ENCODE measurements at places on chromosomes 11 and 22. TPM values are rescaled to one million over a fixed set of nuclear protein-coding genes. Genes with fewer than 3 reads are reported as not detected.

GRCh38 chr11:118533769-118534729 lies 3.1 kb downstream of the TMEM25 start:
- no peak for DNase-seq

DNA sequence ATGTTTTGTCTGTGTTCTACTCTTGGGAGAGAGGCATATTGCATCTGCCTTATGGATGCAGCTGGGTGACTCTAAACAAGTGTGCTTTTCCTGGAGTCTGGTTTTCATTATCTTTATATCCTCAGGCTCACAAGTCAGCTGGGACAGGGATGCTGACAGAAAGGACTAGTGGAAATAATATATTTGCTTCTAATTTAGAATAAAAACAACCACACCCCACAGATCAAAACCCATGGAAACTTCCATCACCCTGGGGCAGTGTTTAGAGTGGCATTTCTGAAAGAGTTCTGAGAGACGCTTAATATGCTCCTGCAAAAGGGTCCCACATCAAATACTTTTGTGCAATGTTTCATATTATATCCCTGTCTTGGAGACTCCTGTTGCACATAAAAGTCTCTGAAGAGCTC lies 20.8 kb downstream of the KCNE3 start:
- DNase-seq = no peak

GRCh38 chr22:43203471-43203981 lies 16.6 kb upstream of the TTLL12 start:
- DNase-seq = no peak

DNA sequence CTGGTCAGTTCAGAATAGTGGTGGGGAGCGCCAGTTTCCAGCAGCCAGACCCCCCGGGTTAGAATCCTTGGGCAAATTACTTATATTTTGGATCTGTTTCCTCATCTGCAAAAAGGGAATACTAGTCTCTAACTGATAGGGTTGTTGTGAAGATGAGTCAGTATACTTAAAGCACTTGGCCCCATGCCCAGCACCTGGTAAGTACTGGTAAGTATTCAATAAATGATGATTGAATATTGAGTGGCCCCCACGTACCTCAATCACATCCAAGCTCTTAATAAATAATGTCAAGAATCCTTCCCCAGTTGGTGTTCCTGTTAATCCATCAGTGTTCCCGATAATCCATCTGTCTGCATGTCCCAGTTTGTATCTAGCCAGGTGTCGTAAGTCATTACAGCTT lies 12.1 kb downstream of the ACP2 start:
- DNase-seq = no peak

DNA sequence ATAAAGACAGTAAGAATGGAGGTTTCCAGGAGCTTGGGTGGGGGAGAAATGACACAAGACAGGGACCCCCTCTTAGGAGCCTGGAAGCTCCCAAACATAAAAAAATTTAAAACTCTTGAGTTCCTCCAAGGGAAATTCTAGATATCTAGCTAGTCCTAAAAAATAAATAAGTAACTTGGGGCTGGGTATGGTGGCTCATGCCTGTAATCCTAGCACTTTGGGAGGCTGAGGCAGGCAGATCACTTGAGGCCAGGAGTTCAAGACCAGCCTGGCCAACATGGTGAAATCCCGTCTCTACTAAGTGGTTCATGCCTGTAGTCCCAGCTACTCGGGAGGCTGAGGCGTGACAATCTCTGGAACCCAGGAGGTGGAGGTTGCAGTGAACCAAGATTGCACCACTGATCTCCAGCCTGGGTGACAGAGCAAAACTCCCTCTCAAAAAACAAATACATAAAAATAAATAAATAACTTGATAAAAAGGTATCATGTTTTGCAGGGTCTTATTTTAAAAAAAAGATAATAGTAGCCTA lies 20.0 kb upstream of the TOP3B start:
- DNase-seq = no peak

- peak; percentile 36 for DNase-seq
These were observed 110.8 kb downstream of the UVRAG start for GRCh38 chr11:75925785-75926164.

- no peak for DNase-seq
These were observed 12.6 kb downstream of the CD5 start for GRCh38 chr11:61114913-61115312.

DNA sequence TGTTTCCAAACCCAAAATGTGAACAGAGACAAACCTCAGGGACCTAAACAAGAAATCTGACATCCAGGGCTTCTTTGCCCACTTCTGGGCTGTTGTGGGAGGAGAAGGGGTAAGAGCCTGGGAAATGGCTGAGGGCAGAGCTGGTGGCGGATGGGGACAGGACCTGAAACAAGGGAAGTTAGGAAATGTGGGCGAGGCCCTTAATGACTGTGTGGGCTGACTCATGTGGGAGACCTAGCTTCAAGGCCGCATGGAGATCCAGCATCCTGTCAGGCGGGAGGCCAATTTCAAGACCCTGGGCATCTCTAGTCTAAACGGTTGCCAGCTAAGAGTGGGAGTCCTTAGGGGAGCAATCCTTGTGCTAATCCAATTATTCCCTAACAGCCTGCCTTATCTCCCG lies 2.1 kb upstream of the OAF start:
- DNase-seq = peak; percentile 80

GRCh38 chr11:1505480-1505879 lies 18.9 kb upstream of the MOB2 start:
- DNase-seq = no peak

- DNase-seq = no peak
These were observed 258.3 kb upstream of the B3GAT1 start for GRCh38 chr11:134670247-134670782.

GRCh38 chr22:37431801-37432707 lies 4.8 kb upstream of the ELFN2 start:
- peak; percentile 100 for DNase-seq

DNA sequence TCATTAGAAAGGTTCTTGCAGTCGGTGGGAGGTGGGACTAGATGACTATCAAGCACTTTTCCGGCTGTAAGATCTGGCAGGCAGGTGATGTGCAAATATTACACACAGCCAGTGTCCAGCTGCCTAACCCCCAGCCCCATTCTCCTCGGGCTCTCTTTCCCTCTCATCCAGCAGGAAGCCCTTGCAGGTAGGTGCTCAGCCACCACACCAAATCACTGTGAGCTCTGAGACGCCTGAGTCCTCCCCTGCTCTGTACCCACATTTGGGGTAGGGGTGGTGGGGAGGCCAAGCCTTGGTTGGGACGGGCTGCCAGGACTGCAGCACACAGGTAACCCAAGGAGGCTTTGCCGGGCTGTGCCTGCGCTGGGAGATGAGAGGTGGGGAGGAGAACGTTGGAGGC lies 601 bp downstream of the ART5 start:
- no peak for DNase-seq

GRCh38 chr22:50581031-50581949 lies 1.4 kb downstream of the CHKB start:
- no peak for DNase-seq

DNA sequence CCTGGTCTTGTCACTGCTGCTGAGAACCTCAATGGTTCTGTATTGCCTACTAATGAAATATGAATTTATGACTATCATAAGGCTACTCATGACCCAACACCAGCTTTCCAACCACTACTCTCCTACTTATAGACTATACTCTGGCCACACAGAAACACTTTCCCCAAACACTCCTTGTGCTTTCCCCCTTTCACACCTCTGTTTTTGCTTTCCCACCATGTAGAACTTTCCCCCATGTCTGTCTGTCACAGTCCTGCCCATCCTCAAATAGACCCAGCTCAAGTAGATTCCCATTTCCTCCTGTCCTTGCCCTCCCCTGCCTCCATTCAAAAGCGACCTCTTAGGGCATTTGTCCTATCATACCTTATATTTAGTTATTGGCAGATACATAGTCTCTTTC lies 105.9 kb downstream of the ARFGAP2 start:
- DNase-seq = no peak

- DNase-seq = no peak
These were observed 1.3 kb downstream of the LRP5 start for GRCh38 chr11:68313574-68314202.

DNA sequence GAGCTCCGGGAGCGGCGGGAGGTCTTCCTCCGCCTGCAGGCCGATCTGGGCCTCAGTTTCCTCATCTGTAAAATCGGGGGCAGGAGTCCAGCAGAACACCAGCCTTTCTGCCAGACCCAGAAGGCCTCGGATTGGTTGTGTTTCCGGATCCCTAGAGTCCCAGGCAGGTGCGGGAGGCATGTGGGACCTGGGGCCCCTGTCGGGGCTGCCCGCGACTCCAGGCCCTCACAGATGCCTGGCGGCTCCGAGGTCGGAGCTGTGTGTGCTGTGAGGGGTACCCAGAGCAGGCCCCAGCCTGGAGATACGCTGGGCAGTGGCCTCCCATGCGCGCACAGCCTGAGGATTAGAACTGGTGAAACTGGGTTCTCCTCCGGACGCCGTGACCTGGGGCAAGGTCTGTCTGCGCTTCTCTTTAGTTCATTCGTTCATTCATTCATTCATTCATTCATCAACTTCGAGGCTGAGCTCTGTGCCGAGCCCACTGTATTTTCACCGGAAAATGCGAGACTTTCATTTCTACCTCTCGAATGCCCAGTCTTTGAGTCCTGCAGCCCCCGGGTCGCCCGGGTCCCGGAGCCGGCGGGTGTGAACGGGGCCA lies 24.6 kb downstream of the FLRT1 start:
- no peak for DNase-seq

DNA sequence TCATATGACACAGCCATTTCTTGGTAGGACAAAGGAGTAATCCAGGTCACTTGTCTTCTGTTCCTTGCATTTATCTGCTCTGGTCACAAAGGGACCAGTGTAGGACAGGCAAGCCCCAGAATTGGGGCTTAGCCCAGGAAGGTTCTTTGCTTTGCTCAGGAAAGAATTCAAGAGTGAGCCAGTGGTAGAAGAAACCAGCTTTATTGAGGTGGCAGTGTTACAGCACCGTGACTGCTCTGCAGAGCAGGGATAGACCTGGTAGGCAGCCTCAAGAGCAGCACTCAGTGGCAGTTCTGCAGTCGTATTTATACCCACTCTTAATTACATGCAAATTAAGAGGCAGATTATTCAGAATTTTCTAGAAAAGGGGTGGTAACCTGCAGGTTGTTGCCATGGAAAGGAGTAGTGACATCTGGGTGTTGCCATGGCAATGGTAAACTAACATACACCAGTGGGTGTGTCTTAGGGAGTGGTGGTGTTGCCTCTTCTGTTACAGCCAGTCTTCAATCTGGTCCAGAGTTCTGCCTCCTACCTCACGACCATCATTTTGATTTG lies 84.9 kb upstream of the RAB1B start:
- peak; percentile 42 for DNase-seq

- DNase-seq = peak; percentile 44
These were observed 13.1 kb upstream of the MMP1 start for GRCh38 chr11:102810950-102811660.

GRCh38 chr22:39463931-39464390 lies 7.1 kb downstream of the MGAT3 start:
- peak; percentile 76 for DNase-seq

GRCh38 chr22:46230262-46230901 lies 19.7 kb downstream of the CDPF1 start:
- no peak for DNase-seq

GRCh38 chr11:1439341-1439740 lies 47.2 kb downstream of the MOB2 start:
- no peak for DNase-seq

The SHANK3 gene
- total RNA-seq = 1.7 TPM

The FGF19 gene
- not detected for total RNA-seq

The DDIAS gene
- total RNA-seq = 0.99 TPM

The PKDREJ gene
- total RNA-seq = not detected

The TMPRSS4 gene
- total RNA-seq = 2.4 TPM

The CARNS1 gene
- total RNA-seq = 0.20 TPM

The PRPF19 gene
- total RNA-seq = 32.6 TPM

The SNAP29 gene
- 12.9 TPM for total RNA-seq

The MRGPRX3 gene
- not detected for total RNA-seq

The HSD17B12 gene
- 94.3 TPM for total RNA-seq

All from renal cortical epithelial cell (primary cell).